Foreskin melanocyte (primary cell): ENCODE measurements at places on chromosomes 4 and X.

DNA sequence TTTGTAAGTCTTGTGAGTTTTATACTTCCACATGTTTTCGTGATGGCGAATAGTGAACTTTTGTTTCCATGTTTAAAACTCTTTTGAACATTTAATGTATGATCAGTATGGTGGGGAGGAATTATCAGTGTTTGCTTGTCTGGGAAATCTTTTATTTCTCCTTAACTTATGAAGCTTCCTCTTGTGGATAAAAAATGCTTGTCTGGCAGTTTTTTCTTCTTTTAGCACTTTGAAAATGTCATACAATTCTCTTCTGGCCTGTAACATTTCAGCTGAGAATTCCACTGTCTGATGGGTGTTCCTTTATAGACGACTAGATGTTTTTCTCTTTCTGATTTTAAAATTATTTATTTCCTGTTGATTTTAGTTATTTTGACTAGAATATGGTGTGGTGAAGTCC, 576.0 kb downstream of the DACH2 start:
- DNase-seq = no peak

- DNase-seq = peak; percentile 48
These were observed 75.1 kb upstream of the USP9X start for GRCh38 chrX:41009850-41010846.

- no peak for DNase-seq
These were observed 145.3 kb upstream of the GALNTL6 start for GRCh38 chr4:171667906-171668305.

GRCh38 chr4:108272561-108272960, 103.8 kb upstream of the LEF1 start:
- no peak for DNase-seq

- DNase-seq = no peak
These were observed 421.3 kb downstream of the MID1IP1 start for GRCh38 chrX:39222346-39223113.

DNA sequence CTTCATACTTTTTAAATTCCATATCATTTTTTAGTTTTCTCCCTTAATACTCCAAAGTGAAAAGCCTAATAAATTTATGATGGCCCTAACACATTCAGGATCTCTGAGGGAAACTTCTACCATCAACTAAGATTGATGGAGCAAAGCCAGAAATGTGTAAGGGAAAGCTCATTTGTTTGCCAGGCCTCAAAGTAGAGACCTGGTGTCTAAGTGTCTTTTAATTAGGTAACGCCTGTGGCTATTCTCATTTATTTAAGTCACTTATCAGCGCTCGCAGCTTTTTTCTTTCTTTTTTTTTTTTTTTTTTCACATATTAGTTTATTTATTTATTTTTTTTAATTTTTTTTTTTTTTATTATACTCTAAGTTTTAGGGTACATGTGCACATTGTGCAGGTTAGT, 242.4 kb downstream of the TMA16 start:
- no peak for DNase-seq
